ENCODE measurements at places on chromosomes 5 and 9. TPM values are rescaled to one million over a fixed set of nuclear protein-coding genes. Genes with fewer than 3 reads are reported as not detected.

RNF224 gene
- not detected for total RNA-seq

SLC27A6 gene
- total RNA-seq = 50.6 TPM

OR1L1 gene
- total RNA-seq = not detected

MCC gene
- 28.8 TPM for total RNA-seq

GFI1B gene
- 0.35 TPM for total RNA-seq

PCDHA4 gene
- 0.43 TPM for total RNA-seq

INSL4 gene
- not detected for total RNA-seq

AMBP gene
- total RNA-seq = not detected

PCDHA9 gene
- 0.04 TPM for total RNA-seq

MYORG gene
- total RNA-seq = 5.4 TPM

DNA sequence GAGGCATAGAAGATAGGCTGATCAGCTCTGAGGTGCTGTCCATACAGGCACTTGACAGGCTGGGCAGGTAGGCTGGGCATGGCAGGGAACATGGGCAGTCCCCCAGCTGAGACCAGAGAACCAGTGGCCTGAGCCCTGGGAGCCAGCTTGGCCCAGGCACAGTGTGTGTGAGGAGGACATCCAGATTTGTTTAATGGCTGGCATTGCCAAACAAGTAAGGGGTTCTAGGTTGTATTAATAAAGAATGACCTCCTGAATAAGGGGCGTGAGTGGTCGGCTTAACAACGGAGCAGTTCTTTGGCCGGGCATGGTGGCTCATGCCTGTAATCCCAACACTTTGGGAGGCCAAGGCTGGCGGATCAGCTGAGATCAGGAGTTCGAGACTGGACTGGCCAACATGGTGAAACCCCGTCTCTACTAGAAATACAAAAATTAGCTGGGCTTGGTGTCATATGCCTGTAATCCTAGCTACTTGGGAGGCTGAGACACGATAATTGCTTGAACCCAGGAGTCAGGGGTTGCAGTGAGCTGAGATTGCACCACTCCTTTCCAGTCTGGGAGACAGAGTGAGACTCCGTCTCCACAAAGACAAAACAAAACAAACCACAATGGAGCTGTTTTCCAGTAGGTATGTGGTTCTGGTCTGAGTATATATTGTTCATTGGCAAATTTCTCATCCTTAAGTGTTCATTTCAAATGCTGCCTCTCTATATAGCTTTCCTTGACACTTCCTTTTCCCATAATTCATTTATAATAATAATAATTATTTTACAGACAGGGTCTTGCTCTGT, 56.2 kb downstream of the ANGPTL2 start:
- DNase-seq = no peak

DNA sequence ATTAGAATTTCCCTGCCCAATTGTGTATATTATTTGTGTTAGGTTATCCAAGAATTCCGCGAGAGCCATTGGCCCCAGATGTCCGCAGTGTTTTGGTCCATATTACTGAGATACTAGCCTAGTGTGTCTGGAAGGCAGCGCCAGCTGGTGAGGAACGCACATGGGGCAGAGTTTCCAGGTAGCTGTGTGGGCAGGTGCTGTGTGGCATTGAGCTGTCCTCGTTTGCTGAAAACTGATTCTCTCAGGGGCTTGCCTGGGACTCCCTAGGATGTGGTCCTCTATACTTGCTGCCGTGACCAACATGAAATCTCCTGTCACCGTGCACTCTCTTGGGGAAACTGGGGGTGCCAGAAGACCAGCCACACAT, 288.7 kb downstream of the FANCC start:
- DNase-seq = no peak

DNA sequence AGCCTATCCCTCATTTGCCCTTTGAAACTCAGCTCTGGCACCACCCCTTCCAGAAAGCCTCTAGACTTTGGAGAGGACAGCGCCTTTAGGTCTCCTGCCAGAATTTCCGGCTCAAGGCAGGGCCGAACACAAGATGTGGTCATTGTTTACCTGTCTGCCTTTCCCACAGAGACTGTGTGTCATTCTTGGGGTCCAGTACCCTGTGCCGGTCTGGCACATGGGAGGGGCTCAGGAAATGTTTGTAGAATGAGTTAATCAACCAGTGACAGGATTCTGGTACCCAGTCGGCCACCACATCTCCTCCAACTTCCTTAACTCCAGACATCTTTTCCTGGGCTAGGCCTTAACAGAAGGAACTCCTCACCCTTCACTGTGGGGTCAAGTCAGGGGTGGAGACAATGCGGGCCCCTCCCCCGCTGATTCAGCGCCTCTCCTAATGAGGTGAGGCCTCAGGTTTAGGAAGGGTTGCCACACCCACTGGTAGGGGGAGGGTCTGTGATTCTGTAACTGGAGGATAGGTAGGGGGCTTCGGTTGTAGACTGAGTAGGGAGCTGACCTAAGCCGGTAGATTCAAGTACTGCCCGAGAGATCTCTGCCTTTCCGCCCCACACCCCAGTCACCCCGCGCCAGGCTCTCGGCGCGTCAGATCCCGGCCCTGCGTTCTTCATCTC, 29.3 kb downstream of the PCDH1 start:
- peak; percentile 65 for DNase-seq

DNA sequence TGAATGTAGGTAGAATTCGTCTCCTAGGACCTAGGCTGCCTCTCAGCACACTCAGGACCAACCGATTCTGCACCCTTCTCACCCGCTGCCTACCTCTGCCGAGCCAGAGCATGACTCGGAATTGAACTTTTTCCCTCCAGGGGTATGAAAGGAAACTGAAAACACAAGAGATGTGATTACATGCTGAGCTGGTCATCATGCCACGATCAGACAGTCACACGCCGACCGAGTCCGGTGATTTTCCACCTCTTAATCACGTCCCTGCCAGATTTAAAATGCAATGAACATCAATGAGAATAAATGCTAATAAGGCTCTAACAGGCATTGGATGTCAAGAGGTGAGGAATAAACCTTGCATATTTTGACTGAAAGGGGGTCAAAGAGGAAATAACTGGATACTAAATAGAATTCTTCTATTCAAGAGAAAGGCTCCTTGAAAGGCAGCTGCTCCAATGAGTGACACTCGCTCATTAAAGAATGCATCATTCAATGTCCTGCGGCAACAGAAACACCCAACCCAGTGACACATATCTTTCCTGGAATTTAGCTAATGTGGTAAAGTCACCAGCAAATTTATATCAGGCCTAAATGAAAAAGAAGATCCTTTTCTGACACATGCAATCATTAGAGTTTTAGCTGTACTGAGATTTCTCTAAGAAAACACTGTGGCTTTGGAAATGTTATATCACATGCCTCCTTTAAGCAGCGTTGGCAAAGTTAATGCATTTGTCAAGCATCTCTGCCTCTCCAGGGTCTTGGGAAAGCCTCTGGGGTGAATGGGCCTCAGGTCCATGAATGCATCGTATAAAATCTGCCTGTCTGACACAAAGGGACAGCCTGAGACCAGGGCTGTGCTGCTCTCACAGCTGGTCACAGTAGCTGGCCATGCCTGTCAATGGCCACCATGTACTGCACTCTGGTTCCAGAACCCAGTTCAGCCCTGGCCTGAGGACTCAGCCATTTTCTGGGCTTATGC, 128.7 kb downstream of the SPOCK1 start:
- no peak for DNase-seq

DNA sequence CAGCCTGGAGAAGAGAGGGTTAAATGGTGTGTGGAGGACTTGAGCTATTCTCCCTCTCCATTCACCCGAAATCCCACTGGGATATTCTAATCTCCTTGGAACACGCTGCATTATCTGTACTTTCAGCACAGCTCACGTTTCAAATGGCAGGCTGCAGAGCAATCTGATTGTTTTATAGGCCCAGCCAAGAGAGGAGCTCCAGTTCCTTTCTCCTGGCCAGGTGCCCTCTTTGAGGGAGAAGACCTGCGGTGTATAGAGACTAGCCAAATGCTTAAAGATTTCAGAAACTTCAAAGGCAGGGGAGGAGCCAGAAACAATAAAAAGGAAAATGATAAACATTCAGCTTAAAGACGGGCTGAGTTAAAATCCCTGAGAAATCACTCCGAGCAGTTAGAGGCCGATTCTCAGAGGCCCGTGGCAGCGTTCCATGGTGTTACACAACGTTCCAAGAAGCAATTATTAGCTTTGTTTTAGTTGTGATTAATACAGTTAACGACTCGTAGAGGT, 564.0 kb upstream of the KLF4 start:
- DNase-seq = peak; percentile 84

DNA sequence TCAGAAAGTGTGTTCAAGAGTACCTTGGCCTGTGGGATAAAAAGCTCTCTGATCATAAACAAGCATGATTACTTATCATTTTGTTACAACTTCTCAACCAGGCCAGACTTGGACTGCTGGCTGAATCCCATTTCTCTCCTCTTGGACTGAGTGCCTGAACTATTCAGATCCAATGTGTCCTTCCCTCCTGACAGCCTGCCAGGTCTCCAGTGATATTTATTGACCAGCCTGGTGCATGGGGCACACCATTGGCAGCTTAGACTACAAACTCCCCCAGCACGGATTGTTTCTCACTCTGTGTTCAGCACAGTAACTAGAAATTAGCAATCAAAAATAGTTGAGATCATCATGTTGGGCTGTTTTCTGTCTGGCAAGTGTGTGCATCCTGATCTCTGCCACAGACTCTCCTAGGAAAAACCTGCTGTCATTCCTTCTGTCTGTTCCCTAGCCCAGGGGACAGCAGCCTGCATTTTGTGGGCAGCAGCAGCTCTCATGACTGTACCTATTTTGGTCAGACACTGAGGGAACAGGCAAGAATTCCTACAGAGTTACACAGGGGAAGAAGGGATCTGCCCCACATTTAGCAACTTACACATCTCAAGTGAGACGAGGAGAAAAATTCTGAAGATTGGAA, 348.1 kb downstream of the ADAMTS6 start:
- DNase-seq = no peak

DNA sequence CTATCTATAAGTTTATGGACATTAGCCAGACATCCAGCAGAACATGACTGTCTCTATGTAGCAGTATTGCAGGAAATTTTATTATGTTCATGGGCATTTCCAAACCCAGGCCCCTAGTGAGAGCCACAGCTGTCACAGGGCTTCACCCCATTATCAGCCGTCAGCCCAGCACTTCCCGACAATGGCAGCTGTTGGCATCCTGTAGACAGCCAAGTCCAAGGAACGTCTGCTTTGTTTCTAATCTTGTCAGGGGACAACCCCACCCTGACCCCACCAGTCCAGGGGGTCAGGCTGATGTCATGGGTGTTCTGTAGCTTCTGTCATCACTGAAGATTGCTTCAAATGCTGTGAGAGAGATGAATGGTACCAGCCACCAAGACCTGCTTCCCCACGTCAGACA, 565.3 kb upstream of the BRINP1 start:
- DNase-seq = no peak

- no peak for DNase-seq
These were observed 106.1 kb downstream of the UBAP2 start for GRCh38 chr9:33942471-33943083.

DNA sequence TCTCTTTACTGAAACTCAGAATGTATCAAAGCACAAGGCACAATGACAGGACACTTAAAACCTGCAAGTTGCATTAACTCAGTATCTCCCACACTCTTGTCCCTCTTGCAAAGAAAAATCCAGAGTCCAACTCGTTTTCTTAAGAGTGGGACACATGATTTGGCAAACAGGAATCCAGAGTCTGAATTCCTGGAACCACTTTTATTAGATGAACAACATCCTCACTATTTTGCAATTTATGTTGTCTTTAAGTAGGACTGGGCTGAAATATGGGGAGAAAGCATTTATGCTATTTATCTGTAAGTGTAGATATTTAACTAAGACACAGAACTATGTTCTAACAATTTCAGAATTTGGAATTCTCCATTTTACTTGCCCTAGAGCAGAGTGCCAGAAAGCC, 69.1 kb downstream of the ABCA1 start:
- DNase-seq = no peak

- no peak for DNase-seq
These were observed 72.0 kb upstream of the SMC2 start for GRCh38 chr9:104022083-104022482.

DNA sequence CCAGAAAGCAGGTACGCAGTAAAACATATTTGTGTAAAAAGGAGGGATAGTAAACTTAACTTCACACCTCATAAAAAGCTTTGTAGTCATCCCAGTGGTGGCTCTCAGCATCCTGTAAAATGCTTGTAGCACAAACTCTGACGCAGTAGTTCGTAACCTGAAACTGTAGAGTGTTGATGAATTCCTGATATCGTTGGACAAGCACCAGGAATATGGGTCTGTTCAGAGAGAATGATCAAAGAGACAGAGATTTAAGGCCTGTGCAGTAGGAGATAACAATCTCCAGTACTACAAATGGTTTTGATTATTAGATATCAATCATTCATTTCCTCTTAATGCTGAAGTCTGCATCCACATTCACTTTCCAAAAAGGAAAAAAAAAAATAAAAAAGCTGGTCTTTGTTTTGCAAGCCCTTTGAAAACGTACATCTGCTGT, 148.5 kb downstream of the KIAA0825 start:
- DNase-seq = no peak

DNA sequence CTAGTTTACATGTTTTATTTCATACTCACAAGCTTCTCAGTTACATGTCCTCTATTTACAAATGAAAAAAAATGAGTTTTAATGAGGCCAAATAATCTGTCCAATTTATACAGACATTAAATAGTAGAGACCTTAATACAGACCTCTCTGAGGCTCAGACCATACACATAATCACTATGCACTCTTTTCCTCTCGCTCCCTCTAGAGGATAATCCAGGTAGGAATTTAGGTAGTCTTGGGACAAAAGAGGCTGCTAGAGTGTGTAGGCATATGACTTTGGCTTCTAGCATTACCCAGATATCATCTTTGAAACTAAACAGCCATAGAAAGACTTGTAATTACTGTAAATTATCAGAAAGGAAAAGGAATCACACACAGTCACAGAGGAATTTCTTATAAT, 444.7 kb downstream of the HINT1 start:
- DNase-seq = no peak

- no peak for DNase-seq
These were observed 516 bp downstream of the MAST4 start for GRCh38 chr5:66596636-66597182.

DNA sequence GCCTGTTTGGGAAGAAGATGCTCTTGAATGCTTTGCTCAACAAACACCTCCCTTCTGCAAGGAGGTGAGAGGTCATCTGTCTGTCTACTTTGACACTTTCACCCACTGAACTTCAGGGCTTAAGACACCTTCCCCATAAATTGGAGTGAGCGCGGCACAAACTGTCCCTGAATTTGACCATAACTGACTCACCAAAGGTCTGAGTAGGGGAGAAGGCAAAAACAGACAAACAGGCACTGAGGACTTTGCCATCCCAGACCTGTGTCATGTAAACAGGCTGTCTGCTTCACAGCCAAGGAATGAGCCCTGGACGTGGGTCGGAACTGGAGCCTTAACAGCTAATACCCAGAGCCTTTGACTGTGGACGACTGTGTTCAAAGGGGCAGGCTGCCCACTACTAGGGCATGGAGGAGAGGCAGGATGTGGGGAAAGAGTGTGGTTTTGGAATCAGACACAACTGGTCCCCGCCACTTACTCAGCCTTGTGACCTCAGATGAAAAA, 320.9 kb upstream of the KLF4 start:
- no peak for DNase-seq

DNA sequence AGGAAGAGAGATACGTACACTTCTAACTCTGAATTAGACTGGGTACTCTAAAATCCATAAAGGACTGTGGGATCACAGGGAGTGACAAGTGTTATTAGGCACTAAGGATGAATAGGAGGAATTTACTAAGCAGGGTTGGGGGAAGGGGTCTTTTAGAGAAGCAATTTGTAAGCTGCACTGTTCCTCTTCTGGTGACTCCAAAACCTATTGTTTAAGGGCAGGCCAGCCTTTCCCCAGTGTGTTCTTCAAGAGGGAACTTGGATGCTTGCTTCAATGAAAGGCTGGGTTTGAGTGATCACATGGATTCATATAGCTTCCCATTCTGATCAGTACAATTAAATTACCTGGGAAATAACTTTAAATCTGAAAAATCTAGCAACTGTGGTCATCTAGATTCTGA, 71.8 kb downstream of the STX17 start:
- DNase-seq = no peak

Data from right atrium auricular region (tissue), 2 donors.